Activated CD4-positive, alpha-beta T cell treated with anti-CD3 and anti-CD28 coated beads for 36 hours (primary cell): ENCODE measurements at places on chromosomes 13 and 19. TPM values are rescaled to one million over a fixed set of nuclear protein-coding genes. Genes with fewer than 3 reads are reported as not detected.
A peak's percentile ranks its signal among the peaks of the same experiment; 100 is the strongest.

DNA sequence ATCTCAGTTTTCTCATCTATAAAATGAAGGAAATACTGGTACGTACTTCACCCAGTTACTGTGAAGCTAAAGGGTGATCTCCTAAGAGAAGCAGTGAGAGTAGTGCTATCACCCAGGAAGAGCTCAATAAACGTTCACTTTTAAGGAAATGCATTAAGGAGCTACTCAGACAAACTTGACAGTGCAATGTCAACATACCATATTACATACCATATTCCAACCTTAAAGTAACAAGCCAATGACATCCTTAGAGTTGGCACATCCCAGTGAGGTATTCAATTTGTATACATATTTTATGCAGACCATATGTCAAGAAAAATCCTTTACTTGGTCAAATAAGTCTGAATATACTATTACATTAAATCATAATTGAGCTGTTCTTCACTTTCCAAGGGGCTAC, 7.0 kb downstream of the TBC1D4 start:
- no peak overlapping the region for H3K4me3 ChIP-seq
- no peak overlapping the region for H3K27ac ChIP-seq
- no peaks in the 10 kb centered on the region for H3K36me3 ChIP-seq
- no peak for DNase-seq

DNA sequence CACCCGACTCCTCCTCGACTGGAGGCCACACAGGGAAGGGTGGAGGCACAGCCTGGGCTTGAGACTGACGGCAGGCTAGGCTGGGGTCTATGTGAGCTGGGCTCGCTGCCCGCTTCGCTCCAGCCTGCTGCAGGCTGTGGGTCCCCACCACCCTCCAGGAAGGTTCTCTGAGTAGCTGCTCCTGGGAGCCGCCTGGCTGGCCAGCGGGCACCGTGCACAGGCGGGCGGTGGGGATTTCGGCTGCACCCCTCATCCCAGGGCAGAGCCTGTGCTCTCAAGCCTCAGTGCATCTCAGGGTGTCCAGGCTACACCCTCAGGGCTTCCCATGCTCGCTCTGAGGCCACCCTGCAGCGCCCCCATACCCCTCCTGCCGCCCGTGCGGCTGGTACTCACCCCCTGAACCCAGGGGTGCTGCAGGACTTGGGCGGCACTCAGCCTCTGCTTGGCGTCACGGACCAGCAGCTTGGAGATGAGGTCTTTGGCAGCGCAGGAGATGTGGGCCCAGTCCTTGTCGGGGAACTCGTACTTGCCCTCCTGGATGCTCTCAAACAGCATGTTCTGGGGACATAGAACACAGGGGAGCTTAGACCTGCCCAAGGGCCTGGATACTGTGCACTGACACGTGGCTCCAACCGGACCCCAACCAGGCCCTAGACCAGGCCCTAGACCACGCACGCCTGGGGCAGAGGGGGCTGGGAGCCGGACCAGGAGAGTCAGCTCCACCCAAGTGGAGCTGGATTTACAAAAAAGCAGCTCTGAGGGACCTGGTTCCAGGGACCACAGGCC, 10.2 kb downstream of the MKNK2 start:
- H3K36me3 ChIP-seq: peaks cover 21% of the 10 kb centered on the region
- DNase-seq: no peak
- H3K4me1 ChIP-seq: peaks cover 16% of the 10 kb centered on the region
- no peaks in the 10 kb centered on the region for H3K27me3 ChIP-seq

DNA sequence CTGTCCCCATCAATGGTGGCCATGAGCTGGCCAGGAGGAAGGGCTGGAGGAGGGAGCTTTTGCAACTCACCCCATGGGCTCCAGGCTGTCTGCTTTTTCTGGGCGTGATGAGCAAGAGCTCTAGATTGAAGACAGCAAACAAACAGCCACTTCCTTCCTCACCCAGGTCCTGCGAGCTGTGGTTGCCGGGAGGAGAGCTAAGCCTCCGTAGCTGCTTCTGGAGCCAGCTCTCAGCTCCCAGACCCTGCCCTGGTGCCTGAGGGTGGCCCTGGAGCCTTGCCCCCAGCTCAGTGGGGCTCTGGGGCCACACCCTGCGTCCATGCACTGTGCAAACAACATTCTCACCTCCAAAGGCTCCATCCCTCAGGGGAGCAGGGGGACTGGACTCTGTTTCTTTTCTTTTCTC, 6.2 kb downstream of the MYO1F start:
- H3K27me3 ChIP-seq: no peaks in the 10 kb centered on the region
- H3K36me3 ChIP-seq: no peaks in the 10 kb centered on the region
- H3K27ac ChIP-seq: peak overlapping the region; percentile 75
- peak overlapping the region; percentile 10 for H3K4me3 ChIP-seq
- DNase-seq: peak; percentile 62

PALM3 gene
- not detected for total RNA-seq

SLC15A1 gene
- not detected for total RNA-seq

DNA sequence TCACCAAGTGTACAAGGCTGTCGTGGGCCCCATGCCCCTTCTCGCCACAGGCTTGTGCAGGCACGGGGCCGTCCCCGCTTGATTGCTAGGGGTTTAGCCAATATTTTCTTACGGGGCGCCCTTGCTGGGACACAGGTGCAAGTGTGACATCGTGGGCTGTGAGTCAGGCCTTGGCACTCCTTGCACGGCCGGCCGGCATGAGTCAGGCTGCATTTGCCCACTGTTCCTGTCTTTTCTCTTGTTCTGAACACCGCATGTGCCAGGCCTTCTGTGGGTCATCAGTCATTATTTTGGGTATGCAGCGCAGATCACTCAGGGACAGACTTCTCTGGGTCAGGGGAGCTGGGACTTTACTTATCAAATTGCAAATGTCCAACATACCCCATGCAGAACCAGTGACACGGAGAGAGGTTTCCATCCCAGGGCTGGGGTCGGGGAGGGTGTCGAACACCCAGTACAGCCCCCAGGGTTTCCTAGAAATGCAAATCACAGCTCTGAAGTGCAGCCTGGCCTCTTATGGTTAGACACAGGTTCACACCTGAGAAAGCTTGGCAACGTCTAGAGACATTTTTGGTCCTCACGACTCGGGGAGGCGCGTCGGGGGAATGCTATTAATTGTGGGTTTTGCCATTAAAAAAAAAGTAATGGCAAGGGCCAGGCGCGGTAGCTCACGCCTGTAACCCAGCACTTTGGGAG, 22.5 kb upstream of the KLF2 start:
- no peaks in the 10 kb centered on the region for H3K4me1 ChIP-seq
- H3K4me3 ChIP-seq: no peak overlapping the region
- no peak for DNase-seq
- no peak overlapping the region for H3K27ac ChIP-seq
- no peaks in the 10 kb centered on the region for H3K27me3 ChIP-seq

GPR4 gene
- not detected for total RNA-seq

COMMD6 gene
- 121 TPM for total RNA-seq

GRCh38 chr19:10018263-10018662, 5.0 kb downstream of the RDH8 start:
- H3K27me3 ChIP-seq: peaks cover 11% of the 10 kb centered on the region
- H3K36me3 ChIP-seq: no peaks in the 10 kb centered on the region
- H3K4me3 ChIP-seq: no peak overlapping the region
- DNase-seq: no peak
- H3K4me1 ChIP-seq: peaks cover 3% of the 10 kb centered on the region

CGB5 gene
- not detected for total RNA-seq

- no peak overlapping the region for H3K27ac ChIP-seq
- H3K36me3 ChIP-seq: peaks cover 4% of the 10 kb centered on the region
- H3K27me3 ChIP-seq: no peaks in the 10 kb centered on the region
- H3K4me3 ChIP-seq: no peak overlapping the region
These were observed 6.5 kb upstream of the PTOV1 start for GRCh38 chr19:49844138-49845095.

ZNF865 gene
- 11.4 TPM for total RNA-seq

DNA sequence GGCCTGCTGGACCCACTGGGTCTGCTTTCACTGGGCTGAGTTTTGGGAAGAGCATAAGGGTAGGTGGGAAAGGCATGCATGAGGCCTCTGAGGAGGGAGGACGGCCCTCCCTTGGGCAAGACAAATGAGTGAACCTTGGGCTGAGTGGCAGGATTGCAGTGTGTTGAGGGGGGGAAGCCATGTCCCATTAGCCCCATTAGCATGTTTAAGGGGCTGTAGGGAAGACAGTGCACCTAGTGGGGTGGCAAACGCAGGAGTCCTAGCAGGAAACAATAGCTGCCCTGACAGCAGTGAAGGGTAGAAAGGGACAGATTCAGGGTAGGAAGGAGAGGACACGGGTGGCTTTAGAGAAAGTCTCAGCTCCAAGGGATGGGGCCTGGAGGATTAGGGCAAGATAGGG, 3.1 kb upstream of the ZBTB45 start:
- H3K4me3 ChIP-seq: no peak overlapping the region
- H3K36me3 ChIP-seq: peaks cover 4% of the 10 kb centered on the region
- peaks cover 22% of the 10 kb centered on the region for H3K4me1 ChIP-seq
- H3K27ac ChIP-seq: no peak overlapping the region
- DNase-seq: no peak
- H3K27me3 ChIP-seq: no peaks in the 10 kb centered on the region

DNA sequence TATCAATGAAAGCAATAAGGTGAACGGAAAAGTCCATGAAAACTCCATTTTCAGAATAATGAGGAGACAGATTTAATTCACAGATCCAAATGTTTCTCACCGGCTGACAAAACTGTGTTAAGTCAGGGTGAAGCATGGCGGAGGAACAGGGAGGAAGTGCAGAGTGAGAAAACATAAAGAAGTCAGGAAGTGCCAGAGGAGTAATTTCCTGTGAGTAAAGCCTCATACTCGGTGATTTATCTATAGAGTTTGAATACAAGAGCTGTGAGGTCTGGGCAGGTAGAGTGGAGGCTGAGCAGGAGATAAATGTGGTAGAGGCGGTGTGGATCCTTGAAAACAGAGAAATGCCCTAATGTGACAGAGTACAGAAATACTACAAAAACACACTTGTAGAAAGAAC, 11.4 kb downstream of the CARD8 start:
- H3K4me1 ChIP-seq: peaks cover 63% of the 10 kb centered on the region
- H3K36me3 ChIP-seq: peaks cover 68% of the 10 kb centered on the region
- no peaks in the 10 kb centered on the region for H3K27me3 ChIP-seq
- peak overlapping the region; percentile 67 for H3K4me3 ChIP-seq
- peak overlapping the region; percentile 89 for H3K27ac ChIP-seq

DNA sequence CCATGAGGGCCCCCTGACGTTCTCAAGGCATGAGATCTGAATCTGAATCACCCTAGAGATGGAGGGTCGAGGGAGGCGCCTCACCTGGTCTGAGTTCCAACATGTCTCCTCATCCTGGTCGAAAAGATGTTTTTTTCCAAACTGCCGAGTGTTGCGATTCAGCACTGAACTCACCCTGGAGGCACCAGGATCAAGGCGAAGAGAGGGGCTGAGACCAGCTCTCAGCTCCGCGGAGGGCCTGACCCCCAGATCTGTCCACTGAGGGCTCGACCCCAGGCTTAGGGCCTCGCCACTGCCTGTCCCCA, 555 bp downstream of the NR2C2AP start:
- H3K36me3 ChIP-seq: peaks cover 26% of the 10 kb centered on the region
- H3K4me3 ChIP-seq: peak overlapping the region; percentile 90
- no peak for DNase-seq
- no peaks in the 10 kb centered on the region for H3K27me3 ChIP-seq
- H3K4me1 ChIP-seq: peaks cover 28% of the 10 kb centered on the region
